Central memory CD8-positive, alpha-beta T cell (primary cell): ENCODE measurements at places on chromosomes 5 and 9.

DNA sequence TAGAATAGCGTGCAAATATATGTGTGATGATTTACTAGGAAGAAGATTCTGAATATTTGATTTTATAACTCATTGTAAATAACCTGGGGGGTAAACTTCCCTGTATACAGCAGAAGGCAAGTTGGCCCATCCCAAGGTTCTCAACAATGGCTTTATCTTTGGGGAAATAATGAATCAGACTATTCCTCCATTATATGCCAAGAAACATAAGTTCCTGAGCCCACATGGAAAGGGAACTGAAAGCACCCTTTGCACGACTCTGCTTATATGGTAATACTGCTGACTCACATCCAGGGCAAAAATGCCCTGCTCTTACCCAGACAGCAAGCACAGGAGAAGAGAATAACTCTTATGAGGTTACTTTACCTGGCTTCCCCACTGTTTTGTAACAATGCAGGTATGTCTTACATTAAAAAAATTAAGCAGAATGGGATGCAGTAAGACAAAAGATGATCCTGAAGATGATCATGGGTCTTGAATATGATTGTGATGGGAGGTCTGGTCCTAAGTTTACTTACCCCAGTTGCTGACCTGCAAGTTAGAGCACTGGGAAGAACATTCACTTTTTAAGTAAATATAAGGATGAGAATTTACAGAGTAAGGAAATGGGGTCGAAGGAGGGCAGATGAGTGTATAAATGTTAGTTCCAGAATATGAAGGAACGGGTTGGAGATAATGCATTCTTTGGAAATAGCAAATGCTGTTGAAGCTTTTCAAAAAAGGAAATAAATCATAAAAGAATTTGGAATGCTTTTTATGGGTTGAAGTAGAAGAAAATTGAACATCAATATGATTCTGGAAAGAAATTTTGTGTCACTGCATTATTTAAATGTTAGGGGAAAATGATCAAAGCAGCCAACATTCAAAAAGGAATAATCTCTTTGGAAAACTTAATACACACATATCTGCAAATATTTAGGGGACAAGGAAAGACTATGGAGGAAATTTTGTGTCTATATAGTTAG, 428.4 kb upstream of the MPDZ start:
- DNase-seq = no peak
- no peaks in the 10 kb centered on the region for H3K27me3 ChIP-seq
- H3K27ac ChIP-seq = no peak overlapping the region
- H3K4me1 ChIP-seq = no peaks in the 10 kb centered on the region

DNA sequence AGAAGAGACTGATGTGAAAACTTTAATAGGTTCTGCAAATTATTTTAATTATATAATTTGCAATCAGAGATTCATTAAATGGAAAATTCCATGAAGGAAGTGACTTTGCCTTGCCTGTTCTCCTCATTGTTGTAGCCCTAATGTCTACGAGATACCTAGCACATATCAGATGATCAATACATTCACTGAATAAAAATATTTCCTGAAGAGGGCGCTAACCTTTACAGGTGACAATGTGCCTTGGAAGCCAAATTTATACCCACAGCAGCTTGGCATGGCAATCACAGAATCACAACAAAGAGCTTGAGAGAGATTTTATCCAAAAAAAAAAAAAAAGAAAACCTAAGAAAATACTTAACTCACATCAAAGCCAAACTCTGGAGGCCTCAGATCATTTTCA, 17.4 kb downstream of the HAUS6 start:
- no peaks in the 10 kb centered on the region for H3K4me1 ChIP-seq

- H3K4me1 ChIP-seq = no peaks in the 10 kb centered on the region
- H3K36me3 ChIP-seq = no peaks in the 10 kb centered on the region
- no peak overlapping the region for H3K4me3 ChIP-seq
- H3K27ac ChIP-seq = no peak overlapping the region
- H3K27me3 ChIP-seq = peaks cover 50% of the 10 kb centered on the region
These were observed 138.6 kb upstream of the RAD23B start for GRCh38 chr9:107144475-107144874.

DNA sequence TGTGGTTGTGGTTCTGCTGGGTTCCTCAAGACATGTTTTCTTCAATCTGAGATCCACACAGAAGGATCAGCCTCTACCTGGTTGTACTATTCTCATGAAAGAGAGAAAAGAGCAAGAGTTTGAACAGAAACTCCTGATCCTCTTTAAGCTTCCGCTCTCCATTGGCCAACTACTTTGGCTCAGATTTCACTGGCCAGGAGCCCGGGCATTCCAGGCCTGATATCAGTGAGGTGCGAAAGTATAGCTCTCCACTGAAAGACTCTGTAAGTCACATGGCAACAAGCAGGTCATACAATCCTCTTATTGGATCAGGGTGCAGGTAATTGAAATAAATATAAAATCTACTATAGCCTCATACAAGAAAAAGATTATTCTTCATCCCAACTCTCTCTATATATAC, 920.5 kb downstream of the TLE4 start:
- no peak for DNase-seq
- H3K4me3 ChIP-seq = no peak overlapping the region
- no peaks in the 10 kb centered on the region for H3K36me3 ChIP-seq
- no peaks in the 10 kb centered on the region for H3K27me3 ChIP-seq
- no peaks in the 10 kb centered on the region for H3K4me1 ChIP-seq

- DNase-seq = no peak
- peaks cover 4% of the 10 kb centered on the region for H3K4me1 ChIP-seq
- no peak overlapping the region for H3K27ac ChIP-seq
- no peaks in the 10 kb centered on the region for H3K27me3 ChIP-seq
- no peaks in the 10 kb centered on the region for H3K36me3 ChIP-seq
- H3K4me3 ChIP-seq = no peak overlapping the region
These were observed 219.5 kb upstream of the RASA1 start for GRCh38 chr5:87048156-87048555.

DNA sequence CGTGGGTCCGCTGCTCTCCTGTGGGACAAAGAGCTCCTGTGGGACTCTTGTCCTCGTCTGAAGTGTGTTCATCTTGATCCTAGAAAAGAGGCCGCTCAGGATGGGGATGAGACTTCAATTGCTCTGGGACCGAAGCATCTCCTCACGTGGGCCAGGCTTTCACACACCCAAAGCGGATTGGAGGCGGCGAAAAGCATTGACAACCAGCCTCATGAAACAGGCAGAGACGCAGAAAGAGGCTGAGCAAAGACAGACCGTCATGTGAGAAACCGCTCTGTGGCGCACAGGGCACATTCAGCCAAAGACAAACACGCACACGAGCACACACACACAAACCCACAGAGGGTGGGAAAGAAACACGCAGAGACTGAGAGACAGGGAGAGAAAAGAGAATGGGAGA, 479.5 kb downstream of the SPATA31A7 start:
- no peaks in the 10 kb centered on the region for H3K4me1 ChIP-seq
- H3K27me3 ChIP-seq = no peaks in the 10 kb centered on the region
- H3K4me3 ChIP-seq = no peak overlapping the region
- peaks cover 3% of the 10 kb centered on the region for H3K36me3 ChIP-seq
- no peak for DNase-seq
- H3K27ac ChIP-seq = no peak overlapping the region

- no peak for DNase-seq
- no peak overlapping the region for H3K4me3 ChIP-seq
- no peaks in the 10 kb centered on the region for H3K4me1 ChIP-seq
- peaks cover 82% of the 10 kb centered on the region for H3K27me3 ChIP-seq
- no peaks in the 10 kb centered on the region for H3K36me3 ChIP-seq
- H3K27ac ChIP-seq = no peak overlapping the region
These were observed 59.1 kb downstream of the BOD1 start for GRCh38 chr5:173557123-173557903.

GRCh38 chr9:105246656-105247173, 2.3 kb downstream of the SLC44A1 start:
- H3K27ac ChIP-seq = peak overlapping the region; percentile 83
- H3K27me3 ChIP-seq = peaks cover 10% of the 10 kb centered on the region
- H3K4me1 ChIP-seq = peaks cover 13% of the 10 kb centered on the region
- DNase-seq = no peak
- H3K4me3 ChIP-seq = peak overlapping the region; percentile 88

DNA sequence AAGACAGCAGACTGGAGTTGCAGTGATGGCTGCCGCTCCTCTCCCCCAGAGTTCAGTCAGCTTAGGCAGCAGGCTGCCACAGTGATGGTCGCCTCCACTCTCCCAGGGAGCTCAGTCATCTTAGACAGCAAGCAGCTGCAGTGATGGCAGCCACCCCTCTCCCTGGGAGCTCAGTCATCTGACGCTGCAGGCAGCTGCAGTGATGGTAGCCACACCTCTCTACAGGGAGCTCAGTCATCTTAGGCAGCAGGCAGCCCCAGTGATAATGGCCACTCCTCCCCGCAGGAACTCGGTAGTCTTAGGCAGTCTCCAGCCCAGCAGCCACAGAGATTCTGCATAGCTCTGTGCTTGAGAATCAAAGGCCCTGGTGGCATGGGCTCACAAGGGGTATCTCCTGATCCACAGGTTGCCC, 582.7 kb downstream of the DTWD2 start:
- H3K4me3 ChIP-seq = no peak overlapping the region
- no peak for DNase-seq
- H3K27ac ChIP-seq = no peak overlapping the region
- no peaks in the 10 kb centered on the region for H3K36me3 ChIP-seq
- no peaks in the 10 kb centered on the region for H3K4me1 ChIP-seq
- no peaks in the 10 kb centered on the region for H3K27me3 ChIP-seq

GRCh38 chr5:100667161-100667630, 132.0 kb downstream of the FAM174A start:
- no peaks in the 10 kb centered on the region for H3K27me3 ChIP-seq
- H3K4me3 ChIP-seq = no peak overlapping the region
- H3K27ac ChIP-seq = peak overlapping the region; percentile 90
- no peak for DNase-seq
- H3K4me1 ChIP-seq = peaks cover 16% of the 10 kb centered on the region

- peak overlapping the region; percentile 97 for H3K27ac ChIP-seq
- DNase-seq = peak; percentile 70
- H3K36me3 ChIP-seq = peaks cover 45% of the 10 kb centered on the region
These were observed 885 bp downstream of the RNF44 start for GRCh38 chr5:176536132-176536901.

DNA sequence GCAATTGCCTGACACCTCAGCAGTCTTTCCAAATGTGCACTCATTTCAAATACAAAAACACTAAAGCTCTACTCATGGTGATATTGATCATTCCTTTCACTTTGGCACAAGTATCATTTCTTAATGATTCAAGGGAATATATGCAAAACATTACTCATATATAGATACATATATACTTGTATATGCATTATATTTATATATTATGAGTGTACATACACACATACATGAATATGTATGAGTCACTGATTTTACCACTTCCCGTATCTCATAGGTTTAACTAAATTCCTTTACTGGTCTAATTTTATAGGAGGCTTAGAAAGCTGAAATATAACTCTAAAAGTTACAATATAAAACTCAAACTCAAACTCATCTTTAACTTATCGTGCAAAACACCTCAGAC, 156.5 kb downstream of the CDH9 start:
- no peaks in the 10 kb centered on the region for H3K27me3 ChIP-seq
- H3K4me3 ChIP-seq = no peak overlapping the region
- no peak overlapping the region for H3K27ac ChIP-seq
- no peaks in the 10 kb centered on the region for H3K36me3 ChIP-seq
- DNase-seq = no peak

GRCh38 chr9:131434673-131435072, 40.8 kb downstream of the PRRC2B start:
- H3K27ac ChIP-seq = no peak overlapping the region
- H3K27me3 ChIP-seq = no peaks in the 10 kb centered on the region
- peaks cover 73% of the 10 kb centered on the region for H3K36me3 ChIP-seq
- no peak overlapping the region for H3K4me3 ChIP-seq
- DNase-seq = no peak

GRCh38 chr9:111274737-111275136, 55.3 kb downstream of the OR2K2 start:
- no peaks in the 10 kb centered on the region for H3K36me3 ChIP-seq
- no peak for DNase-seq
- no peaks in the 10 kb centered on the region for H3K4me1 ChIP-seq
- H3K27ac ChIP-seq = no peak overlapping the region

GRCh38 chr5:147180751-147181150, 54.1 kb upstream of the STK32A start:
- no peak overlapping the region for H3K27ac ChIP-seq
- H3K4me1 ChIP-seq = no peaks in the 10 kb centered on the region
- H3K27me3 ChIP-seq = peaks cover 26% of the 10 kb centered on the region
- H3K4me3 ChIP-seq = no peak overlapping the region
- H3K36me3 ChIP-seq = no peaks in the 10 kb centered on the region

GRCh38 chr5:15023846-15024245, 152.3 kb upstream of the ANKH start:
- peaks cover 1% of the 10 kb centered on the region for H3K36me3 ChIP-seq
- no peaks in the 10 kb centered on the region for H3K4me1 ChIP-seq
- no peak for DNase-seq
- H3K4me3 ChIP-seq = no peak overlapping the region
- peaks cover 86% of the 10 kb centered on the region for H3K27me3 ChIP-seq
- H3K27ac ChIP-seq = no peak overlapping the region

DNA sequence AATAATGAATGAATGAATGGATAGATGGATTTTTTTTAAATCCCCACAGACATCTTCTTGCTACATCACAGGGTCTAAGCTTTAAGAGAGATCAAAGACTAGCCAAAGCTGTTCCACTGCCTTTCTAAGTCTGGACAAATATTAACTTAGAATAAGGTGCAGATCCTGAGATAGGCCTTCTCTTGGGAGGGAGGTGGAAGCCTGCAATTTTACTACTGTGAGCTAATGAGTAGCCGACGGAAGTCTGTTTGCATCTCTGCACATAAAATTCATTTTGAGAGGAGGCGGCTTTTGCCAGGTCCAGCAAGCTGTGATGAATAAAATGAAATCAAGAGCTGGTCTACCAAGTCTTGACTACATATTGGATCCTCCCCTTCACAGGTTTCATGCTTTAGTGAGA, 484.9 kb downstream of the TMEM38B start:
- H3K4me1 ChIP-seq = no peaks in the 10 kb centered on the region
- H3K27ac ChIP-seq = no peak overlapping the region
- H3K27me3 ChIP-seq = no peaks in the 10 kb centered on the region
- DNase-seq = no peak
- H3K4me3 ChIP-seq = no peak overlapping the region

- H3K27ac ChIP-seq = no peak overlapping the region
- peaks cover 29% of the 10 kb centered on the region for H3K4me1 ChIP-seq
- no peaks in the 10 kb centered on the region for H3K27me3 ChIP-seq
- H3K4me3 ChIP-seq = no peak overlapping the region
These were observed 126.4 kb downstream of the RGS3 start for GRCh38 chr9:113589890-113590289.

GRCh38 chr5:176535664-176536131, 1.5 kb downstream of the RNF44 start:
- no peaks in the 10 kb centered on the region for H3K27me3 ChIP-seq
- peak overlapping the region; percentile 92 for H3K4me3 ChIP-seq
- H3K36me3 ChIP-seq = peaks cover 51% of the 10 kb centered on the region
- DNase-seq = no peak
- H3K27ac ChIP-seq = peak overlapping the region; percentile 97
- H3K4me1 ChIP-seq = peaks cover 66% of the 10 kb centered on the region

GRCh38 chr5:107396351-107396690, 274.4 kb downstream of the EFNA5 start:
- H3K4me3 ChIP-seq = peak overlapping the region; percentile 8
- peak overlapping the region; percentile 85 for H3K27ac ChIP-seq
- DNase-seq = no peak
- H3K36me3 ChIP-seq = peaks cover 4% of the 10 kb centered on the region
- peaks cover 16% of the 10 kb centered on the region for H3K4me1 ChIP-seq

- peak overlapping the region; percentile 26 for H3K27ac ChIP-seq
- peak overlapping the region; percentile 25 for H3K4me3 ChIP-seq
- H3K27me3 ChIP-seq = no peaks in the 10 kb centered on the region
- no peak for DNase-seq
These were observed 3.4 kb downstream of the CEMIP2 start for GRCh38 chr9:71764891-71765290.
